ENCODE measurements at places on chromosomes 3 and 15.

DNA sequence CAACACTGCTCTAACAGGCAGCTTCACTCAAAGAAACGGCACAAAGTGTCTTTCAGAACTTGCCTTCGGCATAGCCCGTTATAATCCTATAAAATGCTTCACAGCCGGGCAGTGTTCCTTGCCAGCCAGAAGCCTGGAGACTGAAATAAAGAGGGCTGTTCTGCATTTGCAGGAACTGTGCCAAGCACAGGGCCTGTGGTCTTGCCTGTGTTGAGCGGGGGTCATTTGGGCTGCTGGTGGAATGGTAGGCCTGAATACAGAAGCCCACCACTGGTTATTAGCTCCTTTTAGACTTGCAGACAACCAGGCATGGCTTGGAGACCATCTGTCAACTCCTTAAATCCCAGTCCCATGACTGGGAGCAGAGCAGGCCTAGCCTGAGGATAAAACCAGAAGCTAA is 4.7 kb upstream of the ARHGEF3 start:
- no peak for DNase-seq

- no peak for DNase-seq
Observed at GRCh38 chr3:143203848-143204247, 84.3 kb downstream of the CHST2 start.

DNA sequence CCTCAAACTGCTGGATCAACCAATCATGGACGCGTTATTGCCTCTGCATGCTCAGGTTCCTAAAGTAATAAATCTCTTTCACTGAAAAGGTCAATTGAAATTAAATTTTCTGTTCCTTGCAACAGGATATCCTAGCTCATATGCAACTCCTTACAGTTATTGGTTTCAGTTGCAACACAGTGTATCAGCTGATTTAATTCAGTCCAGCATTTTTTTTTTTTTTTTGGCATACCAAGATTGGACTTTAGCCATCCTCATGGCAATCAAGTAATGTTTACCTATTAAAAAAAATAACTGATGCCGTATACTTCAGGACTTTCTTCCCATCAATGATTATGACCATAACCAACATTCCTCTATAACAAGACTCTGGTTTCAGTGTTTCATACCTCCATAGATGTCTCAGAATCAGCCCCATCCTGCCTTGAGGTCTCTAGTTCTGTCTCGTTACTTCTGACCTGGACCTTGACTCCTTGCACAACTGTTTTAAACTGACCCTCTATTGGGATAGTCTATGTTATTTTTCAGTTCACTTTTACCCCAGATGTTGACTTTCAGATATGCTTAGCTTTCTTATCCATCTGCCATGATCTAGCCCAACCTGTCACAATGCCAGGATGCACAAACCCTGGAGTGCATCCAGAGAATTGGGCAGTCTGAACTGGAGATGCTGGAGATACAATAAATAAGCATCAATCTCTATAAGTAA is 265.0 kb upstream of the GADL1 start:
- DNase-seq: no peak

- DNase-seq: no peak
Observed at GRCh38 chr3:138761002-138761401, 73.7 kb downstream of the PIK3CB start.

DNA sequence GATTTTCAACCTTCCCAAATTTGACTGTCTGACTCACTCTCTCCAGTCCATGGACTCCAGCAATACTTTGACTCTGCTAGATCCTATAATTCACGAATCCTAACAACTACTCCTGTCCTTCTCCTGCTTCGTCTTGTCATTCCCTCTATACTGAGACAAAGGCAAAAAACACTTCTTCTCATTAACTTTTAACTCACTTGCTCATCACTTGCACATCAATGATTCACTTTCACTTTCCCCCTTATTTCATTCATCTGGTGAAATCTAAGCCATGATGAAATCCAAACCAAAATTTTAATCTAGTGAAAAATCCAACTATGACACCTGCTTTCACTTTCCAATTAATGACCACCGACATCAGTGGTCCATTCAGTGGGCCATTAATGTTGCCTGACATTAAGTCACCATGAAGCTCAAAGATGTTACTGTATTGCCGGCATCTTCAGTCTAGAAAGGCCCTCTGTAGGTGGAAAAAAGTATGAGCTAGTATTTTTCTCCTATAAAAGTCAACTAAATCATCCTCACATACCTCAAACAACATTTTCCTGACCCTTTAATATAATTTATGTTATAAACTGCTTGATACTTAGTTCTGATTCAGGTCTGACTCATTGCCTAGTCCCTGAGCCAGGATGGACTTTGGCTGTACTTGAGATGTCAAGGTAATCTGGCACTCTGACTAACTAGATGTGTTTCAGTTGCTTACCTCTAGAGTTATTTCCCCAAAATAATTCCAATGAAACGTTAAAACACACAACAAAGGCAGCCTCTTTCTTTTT is 158.6 kb downstream of the CNTN6 start:
- no peak for DNase-seq

DNA sequence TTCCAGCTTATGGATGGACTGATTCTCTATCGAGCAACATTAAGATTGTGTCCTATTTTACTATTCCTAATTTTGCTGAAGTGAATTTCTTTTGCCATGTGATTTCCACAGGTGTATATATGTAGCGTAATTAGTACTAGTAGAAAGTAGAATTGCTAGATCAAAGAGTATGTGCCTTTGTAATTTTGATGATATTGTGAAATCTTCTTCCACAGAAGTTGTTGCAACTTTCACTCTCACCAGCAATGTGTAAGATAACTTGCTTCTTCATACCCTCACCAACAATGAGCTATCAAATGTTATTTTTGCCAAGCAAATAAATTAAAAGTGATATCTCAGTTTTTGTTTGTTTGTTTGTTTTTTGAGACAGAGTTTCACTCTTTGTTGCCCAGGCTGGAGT is 5.4 kb downstream of the PGBD4 start:
- DNase-seq: peak; percentile 13

- DNase-seq: no peak
Observed at GRCh38 chr15:42576040-42576594, 711 bp downstream of the STARD9 start.

DNA sequence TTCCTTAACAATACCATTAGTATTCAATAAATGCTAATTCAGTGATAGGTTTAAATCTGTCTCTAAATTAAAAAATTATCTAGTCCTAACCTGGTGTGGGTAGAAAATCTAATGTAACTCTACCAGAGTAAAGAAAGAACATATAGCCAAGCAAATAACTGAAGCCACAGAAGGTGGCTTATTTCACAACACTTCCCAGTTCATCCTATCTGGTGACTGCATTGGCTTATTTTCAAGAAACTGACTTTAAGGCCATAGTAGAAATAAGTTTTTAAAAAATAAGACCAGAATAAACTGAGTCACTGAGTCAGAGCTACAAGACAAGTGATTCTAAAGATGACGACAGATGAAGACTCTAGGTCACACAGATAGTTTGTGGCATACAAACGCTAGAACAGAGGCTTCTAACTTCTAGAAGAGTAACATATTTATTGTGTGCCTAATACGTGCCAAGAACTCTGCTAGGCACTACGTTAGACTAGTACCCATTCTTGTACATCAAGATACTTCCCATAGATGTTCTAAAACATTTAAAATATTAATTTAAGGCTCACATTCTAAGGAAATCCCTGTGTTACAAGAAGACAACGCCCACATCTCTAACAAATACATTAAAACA is 25.9 kb downstream of the TMCC1 start:
- DNase-seq: peak; percentile 22

DNA sequence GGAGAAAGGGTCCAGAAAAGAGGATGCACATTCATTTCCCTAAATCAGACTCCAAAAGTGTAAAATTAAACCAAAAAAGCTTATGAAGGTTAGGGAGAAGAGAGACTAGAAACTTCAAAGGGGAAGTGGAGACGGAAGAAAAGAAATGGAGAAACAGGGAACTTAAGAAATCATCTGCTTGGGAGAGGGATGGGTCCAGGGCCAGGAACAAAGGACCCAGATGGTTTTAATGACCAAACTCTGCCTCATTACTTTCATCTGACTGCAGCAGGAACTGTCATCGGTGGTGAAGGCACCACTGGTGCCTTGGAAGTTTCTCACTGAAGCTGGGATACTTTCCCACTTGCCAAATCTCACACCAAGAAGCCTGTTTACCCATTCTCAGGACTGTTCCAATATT is 70.5 kb upstream of the SLC4A7 start:
- peak; percentile 14 for DNase-seq

DNA sequence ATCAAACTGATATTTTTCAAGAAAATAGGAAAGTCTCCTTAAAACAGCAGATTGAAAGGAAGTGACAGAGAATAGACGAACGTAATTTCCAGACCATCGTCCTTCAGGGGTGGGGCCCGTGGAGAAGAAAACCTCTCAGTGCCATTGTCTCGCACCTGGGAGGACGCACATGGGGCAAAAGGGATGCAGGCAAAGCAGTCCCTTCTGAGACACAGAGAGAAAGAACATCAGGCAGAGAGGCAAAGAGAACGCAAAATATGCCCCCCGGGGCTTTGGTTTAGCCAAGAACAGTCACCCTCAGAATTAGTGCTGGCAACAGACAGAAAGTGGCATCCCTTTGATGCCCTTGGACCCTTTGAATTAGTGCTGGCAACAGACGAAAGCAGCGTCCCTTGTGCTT is 37.0 kb downstream of the MUC20 start:
- no peak for DNase-seq

DNA sequence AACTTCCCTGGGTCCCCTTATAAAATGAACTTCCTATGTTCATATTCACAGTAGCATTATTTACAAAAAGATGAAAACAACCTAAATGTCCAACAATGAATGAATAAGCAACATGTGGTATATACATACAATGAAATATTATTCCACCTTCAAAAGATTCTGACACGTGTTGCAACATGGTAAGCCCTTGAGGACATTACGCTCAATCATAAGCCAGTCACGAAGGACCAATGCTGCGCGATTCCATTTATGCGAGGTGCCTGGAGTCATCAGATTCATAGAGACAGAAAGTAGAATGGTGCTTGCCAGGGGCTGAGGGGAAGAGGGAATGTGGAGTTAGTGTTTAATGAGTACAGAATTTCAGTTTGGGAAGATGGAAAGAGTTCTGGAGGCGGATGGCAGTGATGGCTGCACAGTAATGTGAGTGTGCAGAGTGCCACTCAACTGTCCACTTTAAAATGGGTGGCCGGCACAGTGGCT is 88.8 kb upstream of the ALDH1A3 start:
- no peak for DNase-seq

- DNase-seq: no peak
Observed at GRCh38 chr3:16357186-16358121, 92.4 kb downstream of the OXNAD1 start.

DNA sequence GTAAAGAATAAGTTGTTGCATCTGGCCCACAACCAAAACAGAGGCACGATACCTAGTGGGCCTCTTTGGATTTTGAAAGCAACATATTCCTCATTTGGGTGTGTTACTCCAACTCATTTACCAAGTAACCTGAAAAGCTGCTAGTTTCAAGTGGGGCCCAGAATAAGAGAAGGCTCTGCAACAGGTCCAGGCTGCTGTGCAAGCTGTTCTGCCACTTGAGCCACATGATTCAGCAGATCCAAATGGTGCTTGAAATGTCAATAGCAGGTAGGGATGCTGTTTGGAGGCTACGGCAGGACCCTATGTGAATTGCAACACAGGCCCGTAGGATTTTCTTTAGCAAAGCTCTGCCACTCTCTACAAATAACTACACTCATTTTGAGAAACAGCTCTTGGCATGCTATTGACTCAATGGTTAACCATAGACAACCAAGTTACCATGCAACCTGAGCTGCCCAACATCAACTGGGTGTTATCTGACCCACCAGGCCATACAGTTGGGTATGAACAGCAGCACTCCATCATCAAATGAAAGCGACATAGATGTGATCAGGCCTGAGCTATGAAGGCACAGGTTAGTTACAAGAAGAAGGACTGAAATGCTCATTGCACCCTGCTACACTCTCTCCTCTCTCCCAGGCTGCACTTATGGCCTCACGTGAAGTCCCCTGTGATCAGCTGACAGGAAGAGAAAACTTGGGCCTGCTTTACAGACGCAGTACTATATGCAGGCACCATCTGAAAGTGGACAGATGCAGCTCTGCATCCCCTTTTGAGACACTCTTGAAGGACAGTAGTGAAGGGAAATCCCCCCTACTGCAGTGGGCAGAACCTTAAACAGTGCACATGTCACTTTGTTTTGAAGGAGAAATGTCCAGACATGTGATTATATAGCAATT is 9.5 kb upstream of the MCF2L2 start:
- no peak for DNase-seq

DNA sequence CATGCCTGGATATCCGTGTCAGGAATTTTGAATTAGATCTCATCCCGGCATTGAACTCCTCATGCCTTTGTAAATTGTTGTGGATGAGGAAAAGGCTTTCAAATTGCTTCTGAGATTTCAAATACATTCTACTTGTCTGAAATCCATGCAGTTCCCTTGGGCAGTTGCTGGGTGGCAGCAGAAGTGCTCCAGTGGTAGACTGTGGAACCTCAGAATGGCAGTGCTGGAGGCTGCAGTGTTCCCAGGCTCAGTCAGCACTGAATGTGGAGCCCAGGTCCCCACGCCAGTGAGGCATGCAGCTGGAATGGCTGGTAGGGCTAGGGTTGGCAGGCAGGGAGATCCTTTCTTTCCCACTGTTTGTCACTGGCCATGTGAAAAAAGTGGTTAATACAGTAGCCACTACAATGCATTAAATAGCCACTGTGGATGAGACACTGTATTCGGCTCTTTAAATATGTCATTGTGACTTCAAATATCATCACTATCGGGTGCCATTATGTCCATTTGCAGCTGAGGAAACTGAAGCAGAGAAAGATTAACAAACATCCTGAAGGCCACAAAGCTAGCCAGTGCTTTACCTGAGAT is 98.6 kb downstream of the TPRG1 start:
- DNase-seq: peak; percentile 66

- no peak for DNase-seq
Observed at GRCh38 chr3:62586356-62586755, 213.0 kb upstream of the FEZF2 start.

GRCh38 chr3:176933704-176934103 is 263.6 kb downstream of the TBL1XR1 start:
- DNase-seq: no peak

GRCh38 chr3:172229462-172229861 is 190.1 kb downstream of the FNDC3B start:
- DNase-seq: no peak

DNA sequence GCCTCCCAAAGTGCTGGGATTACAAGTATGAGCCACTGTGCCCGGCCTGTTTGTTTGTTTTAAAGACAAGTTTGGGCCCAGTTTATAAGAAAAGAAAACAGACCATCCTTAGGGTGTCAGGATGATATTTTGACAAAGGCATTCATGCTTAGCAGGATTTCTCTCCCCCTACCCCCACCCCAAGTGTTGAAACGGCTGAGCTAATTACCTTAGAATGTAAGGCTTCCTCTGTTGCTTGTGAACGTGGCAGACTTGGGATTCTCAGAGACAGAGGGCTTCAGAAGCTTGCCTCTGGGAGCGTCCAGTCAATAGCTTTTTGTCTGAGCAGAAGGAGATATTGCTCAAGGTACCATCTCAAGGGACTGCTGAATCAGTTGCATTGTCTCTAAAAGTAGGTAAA is 24.0 kb downstream of the FLNB start:
- DNase-seq: peak; percentile 48

DNA sequence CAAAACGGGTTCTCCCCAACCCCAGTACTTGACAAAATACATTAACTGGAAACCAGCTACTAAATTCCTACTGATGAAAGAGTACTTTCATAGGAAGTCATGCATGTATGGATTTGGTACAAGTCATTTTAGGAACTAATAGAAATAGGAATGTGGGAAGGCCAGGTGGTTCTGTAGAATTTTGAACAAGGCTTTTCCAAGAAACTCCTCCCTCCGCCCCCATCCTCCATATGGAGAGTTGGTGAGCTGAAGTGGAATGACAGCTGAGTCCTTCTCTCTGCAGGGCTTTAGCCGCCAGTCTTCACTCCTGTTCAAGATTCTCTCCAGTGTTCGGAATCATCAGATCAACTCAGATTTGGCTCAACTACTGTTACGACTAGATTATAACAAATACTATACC is 33.2 kb downstream of the TUBGCP4 start:
- no peak for DNase-seq

Measured in NB4 (cell line).